T-helper 1 cell (primary cell): ENCODE measurements at places on chromosomes 5 and 9.

- no peak for DNase-seq
Observed at GRCh38 chr9:94952565-94953373, 226.3 kb downstream of the AOPEP start.

DNA sequence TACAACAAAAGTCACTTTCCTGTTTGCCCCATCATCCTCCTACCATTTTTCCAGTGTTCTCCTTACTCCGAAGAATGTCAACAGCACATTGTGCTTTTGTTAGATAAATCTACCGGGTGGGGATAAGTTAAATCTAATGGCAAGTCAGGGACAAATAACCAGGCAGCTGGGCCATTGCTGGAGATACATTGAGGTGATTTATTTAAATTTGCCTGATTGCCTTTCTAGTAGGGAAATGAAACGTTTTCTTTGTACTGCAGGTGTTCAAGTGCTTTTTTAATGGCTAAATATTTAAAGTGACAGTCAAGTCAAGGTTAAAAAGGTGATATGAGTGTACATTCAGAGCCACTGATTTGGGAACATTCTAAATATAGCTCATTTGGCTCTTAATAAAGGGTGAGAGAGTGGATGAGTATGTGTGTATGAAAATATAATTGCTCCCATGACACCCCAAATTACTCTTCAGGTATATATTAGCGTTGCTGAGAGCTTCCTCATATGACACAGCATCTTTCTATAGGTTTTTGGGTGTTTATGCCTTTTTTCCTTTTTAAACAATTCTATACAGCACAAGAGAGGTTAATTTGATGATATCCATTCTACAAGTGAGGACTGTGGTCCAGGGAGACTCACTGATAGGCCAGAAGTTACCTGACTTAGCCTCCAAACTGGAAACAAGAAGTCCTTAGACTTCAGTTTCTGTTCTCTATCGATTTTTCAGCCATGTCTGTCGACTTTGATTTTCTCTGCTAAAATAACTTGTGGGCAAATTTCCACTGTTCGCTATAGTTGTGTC is 51.9 kb downstream of the DMRT2 start:
- no peak for DNase-seq

- DNase-seq = no peak
Observed at GRCh38 chr9:83986765-83987401, 6.3 kb downstream of the RMI1 start.

DNA sequence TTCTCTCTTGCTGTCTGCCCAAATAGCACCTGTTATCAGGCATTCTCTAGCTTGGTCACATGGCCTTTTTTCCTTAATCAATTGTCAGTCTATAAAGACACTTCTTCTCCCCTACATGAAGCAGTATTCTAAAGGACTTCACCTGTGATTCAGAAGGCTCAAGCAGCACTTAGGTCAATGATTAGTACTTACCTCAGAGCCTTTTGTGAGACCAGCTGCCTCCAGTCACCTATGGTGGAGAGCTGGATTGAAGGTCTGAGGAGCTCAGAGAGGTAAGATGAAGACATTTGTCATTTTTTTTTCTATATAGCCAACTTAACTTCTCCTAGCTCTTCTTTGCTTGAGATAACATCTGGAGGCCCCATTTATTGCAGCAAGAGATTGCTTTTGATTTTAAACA is 278.3 kb upstream of the PCSK5 start:
- no peak for DNase-seq

DNA sequence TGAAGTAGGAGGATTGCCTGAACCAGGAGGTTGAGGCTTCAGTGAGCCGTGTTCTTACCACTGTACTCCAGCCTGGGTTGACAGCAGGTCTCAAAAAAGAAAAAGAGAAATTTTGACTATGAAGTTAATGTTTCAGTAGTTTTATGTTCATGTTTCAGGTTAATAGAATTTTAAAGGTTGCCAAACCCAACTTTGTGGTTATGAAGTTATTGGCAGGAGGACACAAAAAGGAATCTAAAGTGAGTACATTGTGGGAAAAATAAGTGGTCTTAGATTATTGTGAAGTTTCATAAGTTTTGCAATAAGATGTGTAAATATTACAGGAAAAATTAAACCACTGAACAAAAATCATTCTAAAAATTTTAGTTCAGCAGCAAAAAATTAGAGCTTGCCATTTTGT is 78.6 kb downstream of the GOLM1 start:
- DNase-seq = no peak

DNA sequence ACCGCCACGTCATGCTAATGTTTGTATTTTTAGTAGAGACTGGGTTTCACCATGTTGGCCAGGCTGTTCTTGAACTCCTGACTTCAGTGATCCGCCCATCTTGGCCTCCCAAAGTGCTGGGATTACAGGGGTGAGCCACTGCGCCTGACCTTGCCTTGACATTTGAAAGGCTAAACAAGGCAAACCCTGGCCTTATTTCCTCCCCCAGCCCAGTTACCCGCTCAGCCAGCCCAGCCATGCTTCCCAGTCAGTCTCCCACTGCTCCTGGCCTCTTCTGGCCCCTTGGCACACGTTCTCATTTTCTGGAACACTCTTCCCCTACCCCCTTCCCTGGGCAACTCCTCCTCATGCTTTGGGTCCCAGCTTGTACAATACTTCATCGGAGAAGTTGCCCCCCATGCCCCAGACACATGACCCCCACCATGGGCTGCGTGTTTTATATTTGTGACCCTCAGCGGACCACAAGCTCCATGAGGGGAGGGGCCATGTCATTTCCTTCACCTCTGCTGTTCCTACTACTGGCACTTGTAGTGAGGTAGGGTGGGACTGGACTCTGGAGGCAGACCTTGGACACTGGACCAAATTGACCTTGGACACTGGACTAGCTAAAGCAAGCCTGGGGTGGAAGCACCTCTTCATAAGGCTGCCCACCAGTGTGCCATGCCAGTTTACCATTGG is 94.4 kb upstream of the IER5L start:
- no peak for DNase-seq

DNA sequence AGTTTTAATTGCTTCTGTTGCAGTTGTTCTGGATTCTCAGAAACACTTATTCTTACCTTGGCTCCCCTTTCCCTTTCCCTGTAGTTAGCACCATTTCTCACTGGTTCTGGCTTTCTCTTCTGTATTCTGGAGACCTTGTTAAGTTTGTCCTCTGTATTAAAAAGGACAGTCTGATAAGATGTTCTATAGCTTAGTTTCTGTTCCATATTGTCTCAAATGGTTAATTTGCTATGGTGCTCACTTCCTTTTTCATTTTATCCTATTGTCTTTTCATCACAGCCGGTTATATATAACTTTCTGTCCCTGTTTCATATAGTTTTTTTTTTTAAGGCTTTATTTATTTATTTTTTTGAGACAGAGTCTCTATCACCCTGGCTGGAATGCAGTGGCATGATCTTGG is 41.4 kb upstream of the KIAA1958 start:
- no peak for DNase-seq

GRCh38 chr5:147490989-147491388 is 18.9 kb downstream of the DPYSL3 start:
- no peak for DNase-seq

DNA sequence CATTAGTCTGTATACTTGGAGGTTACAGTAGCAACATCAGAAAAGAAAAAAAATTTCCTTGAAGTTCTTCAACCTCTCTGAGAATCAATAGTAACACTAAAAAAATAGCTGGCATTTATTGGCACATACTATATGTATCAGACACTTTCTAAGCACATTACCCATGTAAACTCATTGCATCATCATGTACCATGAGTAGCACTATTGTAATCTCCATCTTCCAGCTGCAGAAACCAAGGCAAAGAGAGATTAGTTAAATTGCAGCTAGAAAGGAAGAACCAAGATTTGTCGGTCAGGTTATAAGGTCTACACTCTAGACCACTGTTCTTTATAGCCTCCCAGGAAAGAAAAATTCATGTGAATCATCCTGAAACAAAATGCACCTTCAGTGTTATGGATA is 31.4 kb upstream of the RAB3C start:
- DNase-seq = no peak

- DNase-seq = no peak
Observed at GRCh38 chr5:120901199-120901598, 437.1 kb downstream of the PRR16 start.

DNA sequence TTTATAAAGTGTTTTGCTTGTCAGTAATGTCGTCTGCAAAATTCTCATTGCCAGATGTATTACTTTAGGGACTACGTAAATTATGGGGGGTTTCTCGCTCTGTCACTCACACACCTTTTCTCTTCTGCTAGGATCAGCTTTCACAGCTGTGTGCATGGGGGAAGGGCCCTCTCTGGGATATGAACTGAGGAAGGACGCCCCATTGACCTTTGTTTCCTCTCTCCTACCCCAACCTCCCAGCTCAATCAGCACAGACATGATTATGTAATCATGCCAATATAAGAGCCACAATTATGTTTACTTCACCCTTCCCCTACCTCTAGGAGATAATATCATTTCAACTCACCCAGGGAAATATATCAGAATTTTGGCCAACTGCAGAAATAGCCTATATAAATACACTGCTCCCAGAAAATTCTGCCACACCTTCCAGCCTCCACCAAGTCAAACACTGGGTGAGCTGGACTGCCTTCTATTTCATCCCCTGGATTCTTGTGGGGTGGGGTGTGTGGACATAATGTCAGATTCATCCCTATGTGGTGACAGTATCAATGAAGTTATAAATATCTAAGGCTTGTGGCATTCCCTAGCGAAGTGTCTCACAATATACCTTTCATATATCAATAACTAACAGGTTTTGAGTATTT is 12.6 kb upstream of the SEMA5A start:
- no peak for DNase-seq

DNA sequence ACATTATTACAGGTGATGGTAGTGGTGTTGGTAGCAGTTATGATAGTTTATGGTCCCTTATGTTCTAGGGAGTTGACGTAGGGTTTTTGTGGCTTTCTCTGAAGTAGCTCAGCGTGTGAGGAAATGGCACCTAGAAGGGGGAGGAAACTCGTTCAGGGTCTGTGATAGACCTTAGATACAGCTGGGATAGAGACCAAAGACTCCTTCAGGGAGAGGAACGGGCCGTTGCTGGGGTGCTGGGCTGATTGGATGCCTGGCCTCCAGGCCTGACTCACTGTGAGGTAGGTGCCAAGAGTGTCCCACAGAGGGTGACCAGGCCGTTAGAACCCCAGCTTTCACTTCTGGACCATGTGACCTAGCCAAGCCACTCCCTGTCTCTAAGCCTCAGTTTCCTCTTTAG is 96.6 kb downstream of the DAB2IP start:
- no peak for DNase-seq

DNA sequence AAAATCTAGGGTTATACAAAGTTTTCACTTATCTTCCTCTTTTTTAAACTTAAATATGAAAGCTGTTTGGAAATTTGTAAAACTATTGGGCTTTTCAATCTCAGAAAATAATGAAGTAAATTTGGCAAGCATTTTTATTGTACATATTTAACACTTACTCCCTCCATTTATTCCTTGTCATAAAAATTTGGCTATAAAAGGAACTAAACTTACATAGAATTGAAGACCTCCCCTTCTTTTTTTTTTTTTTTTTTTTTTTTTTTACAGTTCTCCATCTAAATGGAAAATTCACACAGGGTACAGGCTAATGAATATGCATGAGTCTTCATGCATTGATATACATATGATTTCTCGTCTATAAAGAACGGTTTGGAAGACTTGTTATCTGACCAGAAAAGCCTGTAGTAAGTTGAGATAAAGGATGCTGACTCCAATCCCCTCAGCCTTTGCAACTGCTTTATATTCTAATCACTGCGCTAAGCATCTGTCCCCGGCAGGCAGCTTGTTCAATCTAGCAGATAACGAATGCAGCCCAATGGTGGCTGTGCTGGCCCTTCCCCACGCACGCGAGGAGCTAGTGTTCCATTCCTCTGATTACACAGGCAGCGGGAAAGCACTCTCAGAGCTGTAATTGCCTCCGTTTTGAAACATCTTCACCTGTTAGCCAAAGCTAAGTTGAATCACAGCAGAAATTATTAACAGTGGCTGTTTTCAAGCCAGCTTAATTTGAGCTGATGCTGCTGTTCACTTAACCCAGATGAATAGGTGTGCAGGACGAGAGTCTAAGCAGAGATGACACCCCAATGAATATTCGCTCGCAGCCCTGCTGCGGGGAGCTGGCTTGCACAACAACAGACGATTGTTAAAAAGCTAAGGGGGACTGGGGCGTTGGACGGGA is 453.8 kb upstream of the ZNF608 start:
- DNase-seq = no peak

DNA sequence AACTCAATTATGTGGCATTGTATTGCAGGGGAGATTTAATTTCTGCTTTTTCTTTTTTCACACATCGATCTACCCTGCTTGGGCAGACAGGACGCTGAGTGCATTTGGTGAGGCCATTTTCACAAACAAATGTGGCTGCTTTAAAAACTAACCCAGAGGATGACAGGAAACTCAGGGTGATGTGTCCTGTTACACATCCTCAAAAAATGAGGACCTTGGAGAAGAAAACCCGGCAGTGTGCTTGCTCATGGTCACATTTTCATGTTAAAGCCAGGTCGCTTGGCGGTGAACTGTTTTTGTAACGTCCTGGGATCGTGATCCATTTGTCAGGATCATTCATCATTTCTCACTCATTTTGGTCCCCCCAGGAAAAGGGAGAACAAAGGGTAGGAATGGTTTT is 478.3 kb upstream of the ADAMTS16 start:
- no peak for DNase-seq

DNA sequence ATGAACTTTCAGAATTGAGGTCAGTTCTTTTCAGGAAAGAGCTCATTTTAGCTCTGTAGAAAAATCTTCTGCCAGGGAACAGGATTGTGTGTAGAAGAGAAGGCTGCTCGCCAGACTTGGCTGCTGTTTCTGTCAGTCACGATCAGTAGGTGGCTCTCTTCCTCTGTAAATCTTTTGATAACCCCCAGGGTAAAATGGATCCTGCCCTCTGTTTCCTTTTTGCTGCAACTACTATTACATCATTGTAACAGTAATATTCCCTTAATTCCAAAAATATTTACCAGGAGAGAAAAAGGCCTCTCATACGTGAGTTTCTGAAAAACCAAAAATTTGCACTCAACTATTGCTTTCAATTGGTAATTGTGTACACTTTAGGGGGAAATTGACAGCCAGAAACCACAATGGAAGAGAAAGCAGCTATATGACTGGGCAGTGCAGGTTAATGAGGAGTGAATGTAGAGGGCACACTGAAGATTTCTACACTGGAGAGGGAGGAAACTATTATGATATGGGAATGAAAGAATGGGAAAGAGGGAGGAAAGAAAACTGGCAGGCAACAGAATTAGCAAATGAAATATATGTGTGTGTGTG is 12.3 kb downstream of the IFNA21 start:
- peak; percentile 22 for DNase-seq

DNA sequence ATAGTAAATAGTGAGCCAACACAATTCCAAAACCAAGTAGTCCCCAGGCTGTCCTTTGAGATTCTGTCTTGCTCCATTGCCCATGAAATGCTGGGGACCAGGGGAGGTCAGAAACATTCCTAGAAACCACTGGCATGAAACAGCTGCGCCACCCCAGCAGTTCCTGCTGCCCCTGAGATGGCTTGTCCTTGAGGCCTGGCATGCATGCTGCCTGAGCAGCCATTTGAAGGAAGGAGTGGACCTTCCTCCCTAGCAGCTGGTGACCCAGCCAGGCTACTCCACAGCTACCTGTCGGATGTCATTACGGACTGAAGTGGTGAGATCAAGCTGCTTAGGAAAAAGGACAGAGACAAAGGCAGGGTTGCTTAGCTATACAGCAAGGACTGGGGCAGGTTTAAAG is 260.6 kb downstream of the DENND1A start:
- no peak for DNase-seq
